Nucleus accumbens (tissue), 56 donors: ENCODE measurements at places on chromosomes 13 and 19.

- DNase-seq = no peak
These were observed 216.5 kb downstream of the DCLK1 start for GRCh38 chr13:35914662-35915061.

DNA sequence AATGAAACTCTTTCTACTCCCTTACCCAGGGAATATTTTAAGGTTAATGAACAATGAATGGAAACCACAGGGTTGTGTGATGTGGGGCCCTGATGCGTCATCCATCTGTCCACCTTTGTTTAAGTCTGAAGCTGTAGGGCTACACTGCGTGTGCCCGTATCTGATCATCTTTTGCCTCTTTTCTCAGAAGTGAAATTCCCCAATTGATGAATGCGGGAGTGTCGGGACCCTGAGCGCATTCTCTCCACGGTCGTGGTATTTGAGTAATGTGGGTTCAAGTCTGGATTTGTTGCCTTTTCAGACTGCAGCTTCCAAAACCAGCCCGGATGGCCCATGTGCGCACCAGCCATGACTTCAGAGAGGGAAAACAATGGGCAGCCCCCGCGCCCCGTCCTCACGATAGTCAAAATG is 112.3 kb downstream of the COL4A2 start:
- no peak for DNase-seq

DNA sequence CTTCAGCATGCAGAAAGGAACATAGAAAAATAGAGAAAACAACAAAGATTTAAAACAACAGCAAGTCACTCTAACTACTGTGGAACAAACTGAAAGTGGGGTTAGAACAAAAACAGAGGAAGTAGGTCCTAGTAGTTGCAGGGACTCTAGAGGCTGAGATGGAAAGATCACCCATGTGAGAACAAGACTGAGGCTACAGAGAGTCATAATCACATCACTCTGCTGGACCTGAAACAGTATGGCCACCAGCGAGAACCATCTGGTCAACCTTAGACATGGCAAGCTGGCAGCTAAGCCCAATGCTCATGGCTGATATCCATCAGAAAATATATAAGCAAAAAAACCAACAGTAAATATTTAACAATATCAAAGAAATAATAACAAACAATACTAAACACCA is 35.8 kb upstream of the ZNF724 start:
- DNase-seq = no peak

DNA sequence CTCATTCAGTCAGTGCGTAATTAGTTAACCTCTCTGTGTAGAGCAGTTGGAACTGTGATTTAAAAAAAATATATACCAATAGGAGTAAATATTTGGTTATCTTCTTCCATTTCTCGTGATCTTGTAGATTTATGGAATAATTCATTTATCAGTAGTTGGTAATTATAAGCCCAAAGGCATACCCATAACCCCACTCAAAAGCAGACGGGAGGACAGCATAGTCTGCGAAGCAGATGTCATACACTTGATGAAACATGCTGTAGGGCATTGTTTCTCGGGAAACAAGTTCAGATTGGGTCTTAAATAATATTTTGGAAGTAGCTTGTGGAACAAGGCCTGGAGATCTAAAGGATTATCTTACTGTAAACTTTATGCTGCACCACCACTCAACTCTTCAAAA is 119.7 kb downstream of the FRY start:
- DNase-seq = no peak
